ENCODE measurements at places on chromosomes 7 and 10.

DNA sequence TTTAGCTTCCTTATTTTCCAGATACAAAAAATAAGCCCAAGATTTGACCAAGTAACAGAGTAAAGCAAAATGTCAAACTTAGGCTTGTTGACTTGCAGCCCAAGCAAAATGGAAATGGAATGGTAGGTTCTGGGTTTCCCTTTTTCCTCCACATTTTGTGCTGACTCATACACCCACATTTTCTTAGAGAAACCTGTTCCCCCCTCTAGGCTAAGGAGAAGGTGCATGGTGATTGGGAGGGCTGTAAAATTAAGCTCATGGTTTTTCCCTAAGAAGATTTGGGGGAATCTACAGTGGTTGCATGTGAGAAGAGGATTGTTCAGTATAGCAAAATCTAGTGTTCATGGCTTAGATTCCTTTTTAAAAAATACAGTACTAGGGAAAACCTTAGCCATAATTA lies 127.4 kb downstream of the ARL4A start:
- ATAC-seq: no peak

GRCh38 chr10:116777006-116777405 lies 34.6 kb upstream of the HSPA12A start:
- ATAC-seq: no peak

DNA sequence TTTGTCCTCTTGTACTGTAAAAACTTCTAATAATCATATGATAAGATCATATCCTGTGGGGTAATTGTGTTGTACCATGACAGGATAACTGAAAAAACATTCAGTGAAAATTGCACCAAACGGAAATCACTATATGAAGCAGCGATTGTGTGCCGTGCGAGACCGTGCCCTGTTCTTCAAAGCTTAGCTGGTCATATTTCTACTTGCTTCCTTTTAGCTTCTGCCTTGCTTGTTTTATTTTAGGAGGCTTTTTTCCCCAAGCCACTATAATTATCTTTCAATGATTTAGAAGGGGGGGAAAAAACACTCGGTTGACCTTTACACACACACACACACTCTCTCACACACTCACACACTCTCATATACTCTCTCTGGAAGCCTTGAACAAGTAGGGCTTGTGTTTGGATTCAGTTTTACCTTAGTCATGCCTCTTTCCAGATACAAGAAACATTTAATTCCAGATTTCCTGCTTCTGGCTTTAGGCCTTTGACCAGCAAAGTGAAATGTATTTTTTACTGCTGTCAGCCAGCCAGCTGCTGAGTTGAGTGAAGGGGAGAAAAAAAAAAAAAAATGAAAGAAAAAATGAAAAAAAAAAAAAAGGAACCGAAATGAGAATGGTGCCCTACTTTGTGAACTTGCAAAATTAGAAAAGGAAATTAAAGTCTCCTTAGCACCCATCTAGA lies 181.4 kb downstream of the ARID5B start:
- peak; percentile 28 for ATAC-seq

GRCh38 chr7:1494866-1495563 lies 9.2 kb downstream of the INTS1 start:
- no peak for ATAC-seq

Data from gastroesophageal sphincter (tissue), 4 donors.